ENCODE measurements at places on chromosomes 2 and 18.
A peak's percentile ranks its signal among the peaks of the same experiment; 100 is the strongest.

DNA sequence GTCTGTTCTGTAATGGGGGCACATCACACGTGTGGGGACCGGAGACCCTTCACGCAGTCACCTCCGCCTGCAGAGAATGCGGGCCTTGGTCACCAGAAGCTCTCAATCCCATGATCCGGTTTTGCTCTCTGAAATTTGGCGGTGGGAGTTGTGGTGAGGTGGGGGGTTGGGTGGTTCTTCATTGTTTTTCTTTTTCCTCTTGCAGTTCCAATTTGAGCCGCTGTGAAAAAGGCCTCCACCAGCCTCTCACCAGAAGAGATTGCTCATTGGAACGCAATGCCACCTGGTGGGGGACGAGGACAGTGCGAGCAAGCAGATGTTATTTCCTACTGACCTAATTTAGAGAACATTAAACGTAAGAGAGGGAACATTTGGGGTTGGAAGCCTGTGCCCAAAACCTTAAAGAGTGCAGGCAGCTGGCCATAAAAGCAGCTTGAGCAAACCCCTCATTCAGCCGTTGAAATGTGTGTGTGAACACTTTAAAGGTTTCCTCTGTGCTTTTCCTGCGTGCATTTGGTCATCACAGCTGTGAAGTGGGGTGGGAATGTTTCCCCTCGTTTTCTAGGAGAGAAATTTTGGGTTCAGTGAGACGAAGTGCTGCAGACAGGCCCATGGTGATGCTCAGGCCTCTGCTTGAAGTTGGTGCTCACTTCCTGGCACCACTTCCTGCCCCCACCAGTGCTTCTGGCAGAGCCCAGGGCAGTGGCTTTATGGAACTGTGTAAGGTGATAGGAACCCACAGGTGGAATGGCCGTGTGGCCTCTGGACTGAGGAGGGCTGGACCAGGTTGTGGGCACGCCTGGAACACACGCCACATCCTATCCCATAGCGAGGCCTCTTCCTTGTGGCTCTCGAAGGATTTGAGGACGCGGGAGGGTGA, 61.7 kb downstream of the ZCCHC2 start:
- DNase-seq, result peak; percentile 85

DNA sequence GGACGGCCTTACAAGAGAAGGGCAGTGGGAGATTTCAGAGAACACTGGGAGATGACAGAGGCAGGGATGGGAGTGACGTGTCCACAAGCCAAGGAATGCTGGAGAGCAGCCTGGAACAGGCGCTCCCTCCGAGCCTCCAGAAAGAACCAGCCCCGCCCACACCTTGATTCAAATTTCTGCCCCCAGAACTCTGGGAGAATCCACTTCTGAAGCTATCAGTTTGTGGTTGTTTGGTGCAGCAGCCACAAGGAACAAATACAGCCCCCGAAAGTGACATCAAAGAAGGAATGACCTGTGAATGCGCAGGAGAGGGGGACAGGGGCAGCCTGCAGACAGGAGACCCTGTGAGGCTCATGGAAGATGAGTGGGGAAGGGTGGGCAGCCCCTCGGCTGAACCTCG, 67.3 kb downstream of the TWIST2 start:
- DNase-seq, result no peak

GRCh38 chr2:18749912-18750526, 160.7 kb upstream of the NT5C1B start:
- peak; percentile 2 for DNase-seq

DNA sequence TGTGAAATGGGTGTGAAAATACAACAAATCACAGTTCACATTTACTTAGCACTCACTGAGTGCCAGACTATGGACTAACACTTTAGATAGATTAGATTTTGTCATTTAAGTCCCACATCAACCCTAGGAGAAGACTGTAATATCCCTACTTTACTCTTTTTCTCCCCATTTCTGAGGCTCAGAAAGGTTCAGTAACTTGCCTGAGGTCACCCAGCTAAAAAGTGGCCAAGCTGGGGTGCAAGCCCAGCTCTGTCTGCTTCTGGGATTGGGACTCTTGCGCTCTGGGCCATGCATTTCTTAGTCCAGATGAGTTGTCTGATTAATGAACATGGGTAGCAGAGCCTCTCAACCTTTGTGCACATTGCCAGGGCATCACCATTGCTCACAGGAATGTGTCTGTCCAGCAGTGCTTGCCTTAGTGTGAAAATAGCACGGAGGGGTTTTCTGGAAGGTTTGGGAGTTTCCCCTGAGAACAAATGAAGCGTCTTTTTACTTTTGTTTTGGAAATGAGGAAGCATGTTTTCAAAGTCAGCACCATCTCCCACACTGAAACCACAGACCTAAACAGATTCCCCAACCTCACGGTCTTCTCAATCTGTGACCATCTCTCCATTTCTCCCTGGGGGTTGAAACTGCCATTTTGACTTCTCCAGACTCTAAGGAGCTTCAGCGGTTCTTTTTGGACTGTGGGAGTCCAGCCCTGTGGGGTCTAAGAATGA, 31.9 kb downstream of the NRP2 start:
- no peak for DNase-seq

DNA sequence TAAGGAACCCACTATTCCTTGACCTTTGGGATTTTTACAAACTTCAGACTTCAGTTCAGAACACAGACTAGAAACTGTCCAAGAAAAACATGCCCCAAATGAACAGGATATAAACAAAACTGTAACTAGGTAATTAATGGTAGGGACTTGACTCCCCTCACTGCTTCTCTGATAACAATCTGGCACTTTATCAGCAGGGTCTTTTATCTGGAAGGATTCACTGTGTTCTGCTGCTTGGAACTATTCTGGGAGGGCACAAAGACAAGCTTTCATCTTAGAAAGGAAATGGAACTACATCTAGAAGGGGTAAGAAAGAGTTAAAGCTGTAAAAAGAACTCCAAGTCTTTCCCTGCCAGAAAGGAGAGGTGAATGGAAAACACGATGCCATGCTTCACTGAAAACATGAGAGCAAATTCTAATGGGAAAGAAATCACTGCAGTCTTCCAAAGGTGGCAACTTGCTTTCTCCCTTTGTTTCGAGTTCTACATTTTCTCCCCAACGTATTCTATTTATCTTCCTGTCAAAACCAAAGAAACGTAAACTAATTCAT, 181.2 kb downstream of the THADA start:
- DNase-seq, result no peak

- no peak for DNase-seq
These were observed 1.9 kb downstream of the PRKRA start for GRCh38 chr2:178448968-178449661.

GRCh38 chr2:15730545-15731212, 139.0 kb downstream of the DDX1 start:
- no peak for DNase-seq
